ENCODE measurements at places on chromosomes 3 and 15.
A peak's percentile ranks its signal among the peaks of the same experiment; 100 is the strongest.

DNA sequence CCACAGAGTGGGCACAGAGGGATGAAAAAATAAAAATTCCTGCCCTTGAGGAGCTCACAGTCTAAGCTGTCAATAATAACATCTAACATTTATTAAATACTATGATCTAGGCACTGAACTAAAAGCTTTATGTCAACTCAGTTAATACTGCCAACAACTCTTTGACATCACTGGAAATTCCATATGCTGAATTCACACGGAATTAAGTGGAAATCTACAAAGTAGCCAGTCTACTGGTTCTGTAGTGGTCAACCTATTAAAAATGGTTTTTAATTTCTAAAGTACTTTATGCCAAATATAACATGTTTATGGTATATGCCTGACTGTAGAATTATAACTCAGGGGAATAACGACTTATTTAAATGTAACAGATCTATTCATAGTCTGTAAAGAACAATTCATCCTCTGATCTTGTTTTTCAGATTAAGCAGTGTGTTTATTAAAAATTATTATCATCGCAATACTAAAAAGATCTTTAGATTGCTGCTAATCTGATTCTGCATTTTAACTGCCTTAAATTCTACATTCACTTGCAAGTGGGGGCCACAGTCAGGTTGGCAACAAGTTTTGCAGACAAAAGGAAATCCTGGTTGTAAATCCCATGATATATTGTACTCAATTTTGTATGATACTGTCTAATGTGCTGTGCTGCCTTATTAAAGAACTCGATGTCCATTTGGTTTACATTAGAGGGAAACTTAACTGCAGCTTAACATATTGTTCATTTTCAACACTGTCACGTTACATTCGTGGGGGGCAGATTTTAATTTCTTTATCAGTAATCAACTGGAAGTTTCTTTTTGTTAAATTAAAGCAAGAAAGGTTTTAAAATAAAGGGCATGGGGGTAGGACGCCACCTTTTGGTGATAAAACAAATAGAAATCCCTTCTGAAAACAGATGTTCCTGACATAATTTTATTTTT lies 2.6 kb upstream of the FOXP1 start:
- no peak for DNase-seq
- peaks cover 6% of the 10 kb centered on the region for H3K4me1 ChIP-seq
- no peaks in the 10 kb centered on the region for H3K36me3 ChIP-seq
- no peak overlapping the region for H3K27ac ChIP-seq
- H3K27me3 ChIP-seq = peaks cover 1% of the 10 kb centered on the region

DNA sequence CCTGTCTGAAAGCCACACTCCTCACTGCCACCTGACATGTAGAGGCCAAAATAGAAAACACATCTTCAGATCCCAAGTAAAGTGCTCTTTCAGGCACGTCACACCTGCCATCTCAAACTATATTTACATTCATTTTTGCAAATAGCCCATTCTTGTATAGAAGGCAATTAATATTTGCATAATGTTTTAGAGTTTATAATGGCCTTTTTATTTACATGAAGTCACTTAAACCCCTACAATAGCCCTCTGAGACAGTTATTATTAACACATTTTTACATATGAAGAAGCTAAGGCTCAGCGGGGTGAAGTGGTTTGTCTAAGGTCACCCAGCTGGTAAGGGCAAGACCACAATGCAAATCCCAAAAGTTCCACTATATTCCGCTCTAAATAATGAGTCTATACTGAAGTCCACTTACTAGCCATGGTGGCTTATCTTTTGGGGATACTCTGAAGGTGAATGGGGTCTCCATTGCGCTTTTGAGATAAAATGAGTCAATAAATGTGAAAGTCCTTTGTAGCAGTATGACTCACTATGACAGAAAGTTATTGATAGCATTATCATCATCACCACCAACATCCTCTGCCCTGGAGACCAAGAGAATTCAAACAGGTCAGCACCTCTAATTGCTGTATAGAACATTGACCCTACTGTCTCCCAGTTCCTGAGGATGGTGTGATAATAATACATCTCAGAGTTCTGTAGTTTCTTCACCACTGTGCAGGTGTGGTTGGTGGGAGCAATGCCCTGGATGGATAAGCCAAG lies 155.9 kb upstream of the BCL6 start:
- no peaks in the 10 kb centered on the region for H3K4me1 ChIP-seq
- H3K4me3 ChIP-seq = no peak overlapping the region
- H3K27ac ChIP-seq = no peak overlapping the region
- H3K36me3 ChIP-seq = no peaks in the 10 kb centered on the region

DNA sequence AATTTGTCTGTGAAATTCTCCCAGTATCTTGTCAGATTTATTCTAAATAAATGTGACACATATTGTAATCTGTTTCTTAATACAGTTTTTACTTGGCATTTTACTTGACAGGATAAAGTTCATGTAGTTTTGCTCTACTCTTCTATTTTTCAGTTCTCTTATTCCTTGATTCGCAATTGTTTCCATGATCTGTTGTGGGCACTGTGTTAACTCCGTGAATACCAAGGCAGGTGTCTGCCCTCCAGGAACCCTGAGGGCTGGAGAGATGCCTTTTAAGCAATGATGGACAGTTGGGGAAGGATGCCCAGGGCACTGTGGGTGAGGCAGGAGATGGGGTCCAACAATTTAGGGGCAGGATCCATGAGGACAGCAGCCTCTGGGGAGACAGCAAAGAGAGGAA lies 3.1 kb downstream of the CLDN11 start:
- peaks cover 30% of the 10 kb centered on the region for H3K27me3 ChIP-seq
- H3K4me3 ChIP-seq = no peak overlapping the region
- no peak for DNase-seq

- no peak for DNase-seq
- peaks cover 34% of the 10 kb centered on the region for H3K36me3 ChIP-seq
- no peak overlapping the region for H3K4me3 ChIP-seq
- no peaks in the 10 kb centered on the region for H3K27me3 ChIP-seq
- H3K4me1 ChIP-seq = no peaks in the 10 kb centered on the region
Observed at GRCh38 chr3:141530415-141530768, 43.6 kb downstream of the RASA2 start.

- no peak overlapping the region for H3K4me3 ChIP-seq
- H3K36me3 ChIP-seq = no peaks in the 10 kb centered on the region
- DNase-seq = peak; percentile 55
Observed at GRCh38 chr3:88041005-88041404, 17.8 kb downstream of the CGGBP1 start.

DNA sequence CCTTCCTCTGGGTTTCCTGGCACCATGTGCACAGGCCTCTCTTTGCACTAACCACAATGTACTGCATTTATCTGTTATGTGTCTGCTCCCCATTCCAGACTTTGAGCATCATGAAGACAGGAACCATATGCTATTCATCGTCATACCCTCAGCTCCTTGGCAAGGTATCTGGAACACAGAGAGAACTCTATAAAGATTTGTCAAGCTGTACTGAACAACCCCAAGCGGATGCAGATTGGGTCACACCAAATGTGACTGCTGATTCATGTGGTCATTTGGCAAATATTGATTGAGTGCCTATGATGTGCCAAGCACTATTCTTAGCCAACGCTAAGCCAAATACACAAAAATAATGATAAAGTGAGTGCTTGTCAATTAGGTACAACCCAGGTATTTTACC lies 7.5 kb upstream of the MEGF11 start:
- DNase-seq = no peak
- H3K4me1 ChIP-seq = no peaks in the 10 kb centered on the region
- peaks cover 25% of the 10 kb centered on the region for H3K27me3 ChIP-seq
- no peak overlapping the region for H3K27ac ChIP-seq

DNA sequence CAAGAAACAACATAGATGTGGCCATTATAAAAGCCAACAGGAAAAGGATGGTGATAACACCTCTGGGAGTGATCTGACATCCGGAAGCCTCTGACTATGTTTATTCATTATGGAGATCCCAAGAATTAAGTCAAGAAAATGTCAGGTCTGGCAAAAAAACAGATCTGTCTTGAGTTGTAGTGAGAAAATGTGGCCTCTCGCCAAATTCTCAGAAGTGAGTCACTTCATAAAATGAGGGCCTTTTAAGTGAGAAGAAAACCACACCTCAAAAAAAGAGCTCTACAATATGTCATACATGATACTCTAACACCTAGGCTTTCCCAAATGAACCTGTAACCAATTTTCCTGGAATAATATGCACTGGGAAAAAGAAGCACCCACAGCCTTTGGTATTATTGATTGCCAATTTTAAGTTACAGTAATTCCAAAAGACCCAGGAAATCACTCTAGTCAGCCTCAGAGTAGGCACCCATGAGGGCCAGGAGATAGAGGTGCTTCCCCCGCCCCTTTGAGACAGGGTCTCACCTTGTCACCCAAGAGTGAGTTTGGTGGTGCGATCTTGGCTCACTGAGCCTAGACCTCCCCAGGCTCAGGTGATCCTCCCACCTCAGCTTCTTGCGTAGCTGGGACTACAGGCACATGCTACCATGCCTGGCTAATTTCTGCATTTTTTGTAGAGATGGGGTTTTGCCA lies 38.0 kb downstream of the CCR3 start:
- DNase-seq = no peak
- H3K36me3 ChIP-seq = no peaks in the 10 kb centered on the region
- H3K27me3 ChIP-seq = no peaks in the 10 kb centered on the region
- no peaks in the 10 kb centered on the region for H3K4me1 ChIP-seq

- no peak overlapping the region for H3K4me3 ChIP-seq
- no peaks in the 10 kb centered on the region for H3K27me3 ChIP-seq
- peaks cover 4% of the 10 kb centered on the region for H3K4me1 ChIP-seq
- no peak for DNase-seq
Observed at GRCh38 chr3:20769430-20769829, 583.4 kb upstream of the SGO1 start.

DNA sequence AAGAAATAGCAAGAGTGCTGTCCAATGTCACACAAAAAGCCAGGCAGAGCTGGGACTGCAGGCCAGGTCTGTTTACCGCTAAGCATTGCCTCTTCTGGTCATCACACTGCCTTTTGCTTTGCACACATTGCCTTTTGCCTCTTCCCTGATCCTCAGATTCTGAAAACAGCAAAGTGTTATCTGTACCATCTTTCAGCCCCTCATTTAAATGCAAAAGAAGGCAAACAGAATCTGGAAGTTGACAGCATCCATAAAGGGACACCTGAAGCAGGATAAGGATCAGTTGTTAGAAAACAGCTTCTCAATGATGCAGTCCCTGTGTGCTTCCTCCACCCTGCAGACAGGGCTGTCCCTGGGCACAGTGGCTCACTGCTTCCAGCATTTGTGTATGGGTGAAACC lies 106.7 kb upstream of the RAD18 start:
- no peak for DNase-seq
- no peaks in the 10 kb centered on the region for H3K36me3 ChIP-seq
- H3K4me1 ChIP-seq = no peaks in the 10 kb centered on the region
- H3K27ac ChIP-seq = no peak overlapping the region

GRCh38 chr3:180430896-180431295 lies 171.1 kb upstream of the TTC14 start:
- no peaks in the 10 kb centered on the region for H3K36me3 ChIP-seq
- no peak for DNase-seq
- no peaks in the 10 kb centered on the region for H3K27me3 ChIP-seq

- no peaks in the 10 kb centered on the region for H3K36me3 ChIP-seq
- no peak overlapping the region for H3K27ac ChIP-seq
- no peaks in the 10 kb centered on the region for H3K4me1 ChIP-seq
- peaks cover 8% of the 10 kb centered on the region for H3K27me3 ChIP-seq
Observed at GRCh38 chr3:127671523-127672428, 976 bp upstream of the ABTB1 start.

- peaks cover 100% of the 10 kb centered on the region for H3K27me3 ChIP-seq
- no peaks in the 10 kb centered on the region for H3K36me3 ChIP-seq
- peak; percentile 84 for DNase-seq
- H3K27ac ChIP-seq = no peak overlapping the region
Observed at GRCh38 chr3:147422601-147423536, 13.7 kb downstream of the ZIC1 start.
